ENCODE measurements at places on chromosomes 12 and 14.
A peak's percentile ranks its signal among the peaks of the same experiment; 100 is the strongest.

GRCh38 chr12:19048943-19049342 lies 80.6 kb upstream of the PLEKHA5 start:
- DNase-seq = no peak

DNA sequence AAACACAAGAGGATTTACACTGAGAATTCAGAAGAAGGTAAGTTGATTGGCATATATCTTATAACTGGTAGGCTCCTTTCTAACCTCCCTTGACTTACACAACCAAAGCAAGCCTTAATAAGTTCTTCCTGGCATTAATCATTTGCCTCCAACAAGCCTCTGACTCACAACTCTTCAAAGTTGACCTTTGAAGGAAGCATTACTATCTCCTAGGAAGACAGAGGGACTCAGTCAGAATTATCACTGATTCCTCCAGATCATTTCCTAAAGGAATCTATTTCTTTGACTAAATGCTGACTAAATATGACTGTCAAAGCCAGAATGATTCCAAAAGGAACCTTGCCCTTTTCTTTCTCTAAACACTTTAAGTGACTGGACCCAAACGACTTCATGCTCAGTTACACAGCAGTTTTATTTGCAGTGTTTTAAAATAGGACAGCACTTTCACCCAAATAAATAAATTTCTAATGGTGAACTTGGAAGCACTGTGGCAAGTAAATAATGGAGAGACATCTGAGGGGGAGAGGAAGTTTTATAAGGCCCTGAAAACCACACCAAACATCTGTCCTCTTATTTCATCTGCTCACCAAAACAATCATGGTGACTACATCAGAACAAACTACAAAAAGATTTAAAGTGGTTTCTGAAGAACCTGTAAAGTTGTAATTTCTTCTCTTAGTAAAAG lies 128.2 kb downstream of the KLHL28 start:
- DNase-seq = no peak

DNA sequence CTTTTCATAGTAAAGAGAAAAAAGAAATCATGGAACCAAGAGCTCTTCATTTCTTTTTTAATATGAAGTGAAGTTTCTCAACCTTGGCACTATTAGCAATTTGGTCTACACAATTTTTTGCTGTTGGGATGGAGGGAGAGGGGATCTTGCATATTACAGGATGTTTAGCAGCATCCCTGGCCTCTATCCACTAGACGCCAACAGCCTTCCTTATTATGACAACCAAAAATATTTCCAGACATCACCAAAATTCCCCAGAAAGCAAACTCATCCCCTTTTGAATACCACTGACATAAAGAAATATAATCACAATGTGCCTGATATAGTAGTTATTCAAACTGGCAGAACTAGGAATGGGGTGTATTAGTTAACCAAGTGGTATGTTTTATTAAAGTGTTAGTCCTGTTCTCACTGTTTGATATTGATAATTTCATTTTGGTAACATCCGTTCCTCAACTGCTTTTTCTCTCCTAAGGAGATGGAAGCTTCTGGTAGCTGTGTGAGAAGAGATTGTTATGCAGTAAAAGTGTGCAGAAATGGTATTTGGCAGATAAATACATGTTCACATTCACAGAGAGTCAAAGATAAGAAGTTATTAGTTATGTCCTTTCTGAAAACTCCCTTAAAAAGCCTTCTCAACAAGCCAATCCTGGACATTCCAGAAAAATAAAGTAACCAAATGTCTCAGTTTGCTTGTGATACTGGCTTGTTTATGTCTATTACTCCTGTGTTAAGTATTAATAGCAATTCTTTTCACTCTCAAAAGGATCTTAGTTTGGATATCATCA lies 699.9 kb downstream of the C12orf50 start:
- DNase-seq = no peak

DNA sequence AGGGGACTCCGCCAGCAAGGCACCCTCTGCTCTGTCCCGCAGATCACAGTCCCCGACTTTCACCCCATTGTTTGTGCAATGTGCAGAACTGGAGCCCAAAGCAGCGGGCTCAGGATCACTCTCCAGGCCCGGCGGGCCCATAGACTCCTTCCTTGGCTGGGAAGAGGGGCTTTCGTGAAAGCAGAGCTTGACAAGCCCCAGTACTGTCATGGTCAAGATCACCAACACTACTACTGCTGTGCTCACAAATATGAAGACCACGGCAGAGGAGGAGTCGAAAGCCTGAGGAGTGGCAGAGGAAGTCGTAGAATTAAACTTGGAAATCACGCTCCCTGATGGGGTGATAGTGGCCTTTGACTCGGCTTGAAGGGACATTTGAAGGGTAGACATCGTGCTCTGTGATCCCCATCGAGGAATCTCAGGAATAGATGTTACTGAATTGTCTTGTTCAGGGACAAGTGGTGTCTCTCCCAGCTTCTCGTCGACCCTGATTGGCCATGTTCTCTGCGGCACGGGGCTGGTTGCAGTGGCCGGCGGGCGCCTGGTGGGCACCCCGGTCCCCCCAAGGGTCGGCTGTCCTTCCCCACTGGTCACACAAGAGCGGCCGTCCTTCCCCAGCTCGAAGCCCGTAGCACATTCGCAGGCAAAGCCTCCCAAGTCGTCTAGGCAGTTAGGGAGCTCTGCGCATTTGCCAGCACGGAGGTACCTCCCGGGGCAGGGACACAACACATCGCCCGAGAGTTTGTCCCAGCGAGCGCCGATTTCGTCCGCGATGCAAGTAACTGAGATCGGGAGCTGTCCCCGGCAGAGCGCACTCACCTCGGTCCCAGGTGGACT lies 1.1 kb downstream of the CLEC14A start:
- no peak for DNase-seq

DNA sequence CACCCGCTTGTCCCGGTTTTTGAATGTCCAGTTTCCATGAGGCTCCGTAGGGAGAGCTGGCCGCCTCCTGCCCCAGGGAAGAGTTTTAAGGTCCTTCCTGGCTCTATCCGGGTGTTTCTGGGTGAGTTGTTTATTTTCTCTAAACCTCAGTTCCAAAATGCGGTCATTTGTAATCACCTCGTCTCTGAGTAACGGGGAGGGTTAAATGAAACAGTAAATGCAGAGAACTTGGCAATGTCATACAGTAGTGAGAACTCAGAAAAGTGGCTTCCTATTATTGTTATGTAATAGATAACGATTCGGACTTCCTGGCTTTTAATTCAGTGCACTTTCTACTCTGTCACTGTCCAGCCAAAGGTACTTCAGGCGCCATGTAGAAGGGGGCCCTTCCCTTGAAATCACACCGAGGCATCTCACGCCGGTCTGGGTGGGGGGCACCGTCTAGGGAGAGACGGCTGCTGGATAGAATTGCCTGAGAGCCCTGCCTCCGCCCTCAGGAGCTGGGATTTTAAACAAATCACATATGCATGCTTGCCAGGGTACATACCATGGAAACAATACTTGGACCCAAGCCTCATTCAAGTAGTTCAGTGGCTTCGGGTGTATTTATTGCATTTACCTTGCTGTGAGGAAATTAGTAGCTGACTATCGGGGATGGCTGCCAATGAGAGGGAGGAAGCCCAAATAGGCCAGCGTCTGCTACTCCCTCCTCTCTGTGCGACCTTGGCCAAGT lies 26.4 kb downstream of the NOS1 start:
- DNase-seq = no peak

GRCh38 chr14:102225386-102225785 lies 79.6 kb downstream of the MOK start:
- no peak for DNase-seq

- DNase-seq = no peak
Measured at GRCh38 chr14:77177702-77178101, 3.9 kb upstream of the TMEM63C start.

DNA sequence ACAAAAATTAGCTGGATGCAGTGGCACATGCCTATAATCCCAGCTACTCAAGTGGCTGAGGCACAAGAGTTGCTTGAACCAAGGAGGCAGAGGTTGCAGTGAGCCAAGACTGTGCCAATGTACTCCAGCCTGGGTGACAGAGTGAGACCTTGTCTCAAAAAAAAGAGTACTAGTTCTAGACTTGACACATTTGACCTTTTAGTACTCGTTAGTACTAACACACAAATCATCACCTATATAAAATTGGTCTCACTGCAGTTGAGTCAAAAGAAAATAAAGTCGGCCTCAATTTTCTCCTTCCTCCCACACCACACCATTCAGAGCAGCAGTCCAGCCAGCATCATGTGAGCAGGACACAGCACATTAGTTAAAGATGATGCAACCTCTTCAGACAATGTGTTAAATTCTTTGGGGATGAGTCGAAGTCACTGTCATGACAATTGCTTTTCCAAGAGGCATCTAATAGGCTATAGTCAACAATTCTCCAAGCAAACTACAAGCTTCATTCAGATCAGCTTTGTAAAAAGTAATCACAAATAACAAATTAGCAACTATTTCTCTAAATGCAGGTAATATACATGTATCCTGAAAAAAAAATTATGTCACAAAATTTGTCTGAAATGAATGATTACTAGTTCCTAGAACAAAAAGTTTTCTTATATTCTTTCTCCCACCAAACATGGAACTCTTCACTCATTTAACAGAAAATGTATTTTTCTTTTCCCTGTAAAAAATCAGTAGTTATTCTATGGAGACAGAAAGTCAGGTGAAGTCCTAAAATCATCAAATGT lies 55.6 kb downstream of the CLIP1 start:
- DNase-seq = peak; percentile 80

- no peak for DNase-seq
Measured at GRCh38 chr12:78055545-78055944, 224.9 kb downstream of the NAV3 start.

DNA sequence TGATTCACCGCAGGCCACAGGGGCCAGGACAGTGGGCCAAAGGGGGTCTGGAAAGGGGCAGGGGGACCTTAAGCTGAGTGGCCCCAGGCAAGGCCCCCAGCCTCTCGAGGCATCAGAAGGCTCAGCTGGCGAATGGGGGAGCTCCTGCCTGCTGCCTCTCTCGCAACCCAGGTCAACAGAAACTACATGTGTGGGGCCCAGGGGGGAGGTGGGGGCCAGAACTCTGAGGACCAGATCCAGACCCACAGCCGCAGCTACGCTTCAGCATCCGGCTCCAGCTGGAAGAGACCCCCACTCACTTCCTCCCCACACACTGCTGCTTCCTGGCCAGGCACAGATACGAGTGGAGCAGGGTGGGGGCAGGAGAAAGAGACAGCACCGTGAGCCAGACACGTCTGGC lies 46.5 kb downstream of the NCOR2 start:
- no peak for DNase-seq

GRCh38 chr12:48961801-48962200 lies 4.5 kb upstream of the ARF3 start:
- DNase-seq = no peak

GRCh38 chr12:102824218-102824835 lies 92.7 kb downstream of the PAH start:
- DNase-seq = no peak

- DNase-seq = no peak
Measured at GRCh38 chr12:585062-586061, 77.9 kb downstream of the NINJ2 start.

DNA sequence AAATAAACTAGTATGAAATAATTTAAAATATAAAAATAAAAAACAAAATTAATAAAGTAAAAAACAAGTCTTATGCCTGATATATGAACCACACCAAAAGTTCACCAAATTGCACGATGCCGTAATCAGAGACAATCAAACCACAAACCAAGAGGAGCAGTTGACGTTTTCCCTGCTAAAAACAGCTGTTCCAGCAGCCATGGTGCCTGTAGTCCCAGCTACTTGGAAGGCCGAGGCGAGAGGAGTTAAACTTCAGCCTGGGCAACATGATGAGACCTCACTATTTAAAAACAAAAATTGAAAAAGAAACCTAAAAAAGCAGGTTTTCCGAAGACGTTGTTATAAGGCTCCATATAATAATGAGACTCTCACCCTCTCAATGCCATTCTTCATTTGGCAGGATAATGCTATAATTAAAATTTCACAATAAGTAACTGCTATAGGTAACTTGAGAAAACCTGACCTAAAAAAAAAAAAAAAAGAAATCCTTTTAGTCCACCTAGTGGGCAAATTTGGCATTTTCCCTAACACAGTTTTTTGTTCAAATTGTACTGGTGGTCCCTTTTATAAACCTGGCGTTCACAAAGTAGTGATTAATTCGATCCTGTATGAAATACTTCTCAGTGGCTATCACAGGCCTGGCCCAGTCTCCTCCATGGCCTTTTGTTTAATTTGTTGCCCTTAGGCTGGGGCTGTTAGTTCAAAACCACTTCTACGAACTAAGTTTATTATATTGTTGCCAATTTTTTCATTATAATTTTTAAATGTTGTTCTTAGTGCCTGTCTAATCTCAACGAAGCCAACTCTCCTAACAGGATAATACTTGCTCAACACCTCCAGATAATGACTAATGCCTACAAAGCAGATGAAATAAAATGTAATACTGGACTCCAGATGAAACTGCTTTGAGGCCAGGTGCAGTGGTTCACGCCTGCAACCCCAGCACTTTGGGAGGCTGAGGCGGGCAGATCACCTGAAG lies 62.1 kb downstream of the TNFAIP2 start:
- no peak for DNase-seq

DNA sequence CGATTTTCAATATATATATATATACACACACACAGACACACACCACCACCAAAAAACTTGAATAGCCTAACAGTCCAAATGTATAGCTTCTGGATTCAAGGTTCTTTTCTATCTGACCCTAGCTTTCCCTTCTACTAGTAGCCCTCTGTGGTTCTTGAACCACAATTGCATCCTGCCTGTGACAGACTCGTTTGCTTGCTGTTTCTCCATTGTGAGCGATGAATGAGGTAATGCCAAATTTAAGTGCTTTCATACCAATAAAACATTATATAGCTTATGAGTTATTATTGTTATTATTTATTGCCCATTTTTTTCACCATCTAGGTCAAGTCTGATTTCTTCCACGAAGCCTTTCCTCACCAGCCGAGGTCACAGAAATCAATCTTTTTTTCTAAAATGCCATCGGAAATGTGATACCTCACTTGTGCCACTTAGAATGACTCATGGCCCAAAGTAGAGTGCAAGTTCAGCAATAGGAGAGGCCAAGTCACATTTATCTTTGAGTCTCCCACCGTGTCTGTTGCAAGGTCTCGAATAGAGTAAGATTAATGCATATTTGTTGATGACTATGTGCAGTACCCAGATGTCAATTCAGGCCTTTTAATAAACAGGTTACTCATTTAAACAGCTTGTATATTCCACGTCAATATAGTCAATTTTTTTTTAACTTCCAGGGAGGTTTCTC lies 1015.8 kb upstream of the SEL1L start:
- DNase-seq = no peak

- no peak for DNase-seq
Measured at GRCh38 chr12:30989754-30990153, 63.2 kb downstream of the TSPAN11 start.

DNA sequence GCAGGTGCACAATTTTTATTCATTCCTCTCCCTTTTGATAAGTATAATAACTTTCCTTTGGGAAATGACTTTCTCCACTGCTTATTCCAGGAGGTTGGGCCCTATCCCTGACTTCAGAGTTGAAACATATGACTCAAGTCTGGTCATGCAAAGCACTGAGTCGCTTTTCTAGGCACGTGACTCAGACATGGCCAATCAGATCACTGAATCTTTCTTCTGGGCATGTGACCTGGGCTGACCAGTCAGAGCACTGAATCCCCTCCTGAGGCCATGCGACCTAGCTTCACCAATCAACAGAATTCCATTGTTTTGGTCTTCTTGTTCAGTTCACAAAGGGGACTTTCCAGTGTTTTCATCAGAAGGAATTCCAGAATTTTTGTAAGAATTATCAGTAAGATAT lies 377.1 kb upstream of the KITLG start:
- no peak for DNase-seq
